ENCODE measurements at places on chromosomes 5 and 9. TPM values are rescaled to one million over a fixed set of nuclear protein-coding genes. Genes with fewer than 3 reads are reported as not detected.

AHRR gene
- 11.3 TPM for total RNA-seq

LRRC26 gene
- total RNA-seq, result not detected

KLHL3 gene
- 6.8 TPM for total RNA-seq

SOHLH1 gene
- total RNA-seq, result not detected

SLC23A1 gene
- not detected for total RNA-seq

RNF145 gene
- 220 TPM for total RNA-seq

OCLN gene
- 136 TPM for total RNA-seq

CCNJL gene
- 16.6 TPM for total RNA-seq

SLC6A19 gene
- total RNA-seq, result not detected

PCDHB7 gene
- 2.8 TPM for total RNA-seq

CFAP90 gene
- total RNA-seq, result 0.93 TPM

HAUS6 gene
- total RNA-seq, result 5.8 TPM

F2RL1 gene
- 8.0 TPM for total RNA-seq

DNA sequence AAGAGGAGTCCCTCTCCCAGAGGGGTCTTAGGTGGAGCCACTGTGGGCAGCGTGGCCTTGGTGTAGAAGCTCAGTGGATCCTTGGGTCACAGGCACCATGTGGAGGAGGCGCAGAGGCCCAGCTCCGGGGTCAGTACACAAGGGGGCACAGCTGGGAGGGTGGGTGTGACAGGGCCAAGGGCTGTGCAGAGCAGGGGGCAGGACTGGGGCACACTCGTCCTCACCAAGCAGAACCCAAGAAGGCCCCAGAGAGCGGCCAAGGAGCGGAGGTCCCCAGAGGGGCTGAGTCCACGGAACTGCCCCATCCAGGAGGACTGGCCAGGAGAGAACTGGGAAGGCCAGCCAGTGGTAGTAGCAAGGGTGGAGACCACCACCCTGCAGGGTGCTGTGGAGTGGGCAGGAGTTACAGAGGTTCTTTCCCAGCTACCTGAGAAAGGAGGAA is 2.5 kb upstream of the LPCAT1 start:
- DNase-seq, result peak; percentile 53

DNA sequence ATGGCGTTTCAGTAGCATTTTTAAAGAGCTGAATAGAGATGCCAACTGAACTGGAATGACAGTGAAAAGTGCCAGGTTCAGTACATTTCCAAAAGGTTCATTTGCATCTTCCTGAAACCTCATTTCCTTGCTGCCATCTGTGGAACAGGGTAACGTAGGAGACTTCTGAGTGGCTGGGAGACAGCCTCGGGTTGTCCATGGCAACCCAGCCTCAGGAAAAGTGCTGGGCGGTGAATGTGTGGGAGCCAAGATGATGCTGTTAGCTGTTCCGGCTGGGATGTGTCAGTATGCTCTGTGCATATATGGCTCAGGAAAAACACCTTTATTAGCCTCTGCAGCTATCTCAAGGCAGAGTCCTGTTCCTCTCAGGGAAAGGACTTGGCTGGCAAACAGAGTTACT is 87.5 kb downstream of the KLHL3 start:
- DNase-seq, result no peak

DNA sequence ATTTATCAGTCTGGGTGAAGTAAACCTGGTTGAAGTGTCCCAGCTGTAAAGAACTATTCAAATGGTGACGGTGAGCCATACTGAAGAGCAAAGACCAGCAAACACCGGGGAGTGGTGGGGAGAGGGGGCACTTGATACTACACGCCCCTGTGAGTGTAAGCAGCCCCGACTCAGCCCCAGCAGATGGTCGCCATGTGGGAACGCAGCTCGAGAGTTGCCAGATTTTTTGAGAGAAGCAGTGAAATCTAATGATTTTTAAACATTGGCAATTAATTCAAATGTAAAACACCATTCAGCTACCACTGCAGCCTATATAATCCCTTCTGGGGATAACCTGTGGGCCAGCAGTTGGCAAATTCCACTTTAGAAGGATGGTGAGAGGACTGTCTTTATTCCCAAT is 1386.9 kb upstream of the WWC1 start:
- no peak for DNase-seq

DNA sequence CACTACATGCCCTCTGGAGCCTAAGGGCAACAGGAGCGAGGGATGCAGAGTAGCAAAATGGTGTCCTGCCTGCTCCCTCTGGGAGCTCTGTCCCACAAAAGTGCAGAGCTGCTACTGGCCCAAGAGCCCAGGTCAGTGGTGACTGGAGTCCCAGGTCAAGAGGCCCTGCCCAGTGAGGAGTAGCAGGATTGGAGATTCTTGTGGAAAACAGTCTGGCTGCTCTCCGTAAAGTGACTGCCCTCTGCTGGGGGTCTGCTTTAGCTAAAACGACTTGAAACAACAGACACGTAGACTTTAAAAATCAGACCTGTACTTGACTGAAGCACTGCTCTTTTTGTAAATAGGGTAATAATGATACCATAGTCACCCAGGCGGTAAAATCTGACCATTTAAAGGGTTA is 917.0 kb downstream of the MAT2B start:
- no peak for DNase-seq

- no peak for DNase-seq
Measured at GRCh38 chr5:174446446-174446845, 277.9 kb upstream of the MSX2 start.

GRCh38 chr9:131739133-131739958 is 530 bp downstream of the RAPGEF1 start:
- peak; percentile 83 for DNase-seq

DNA sequence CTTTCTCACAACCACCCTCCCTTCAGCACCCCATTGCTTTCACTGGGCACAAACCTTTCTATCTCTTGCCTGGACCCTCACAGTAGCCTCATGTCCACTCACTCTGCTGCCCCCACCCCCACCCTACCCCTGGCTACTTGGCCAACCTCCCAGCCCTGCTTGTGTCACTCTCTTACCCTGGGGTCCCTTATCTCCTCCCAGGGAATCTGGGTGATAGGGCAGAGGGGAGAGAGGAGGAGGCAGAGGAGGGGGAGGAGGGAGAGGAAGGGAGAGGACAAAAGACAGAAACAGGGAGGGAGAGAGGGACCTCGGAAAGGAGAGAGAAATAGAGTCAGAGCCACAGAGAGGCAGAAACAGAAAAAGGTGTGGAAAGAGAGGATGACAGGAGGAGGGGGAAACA is 25.0 kb upstream of the KIF12 start:
- DNase-seq, result no peak

- DNase-seq, result no peak
Measured at GRCh38 chr9:94108584-94108983, 24.3 kb downstream of the PTPDC1 start.

DNA sequence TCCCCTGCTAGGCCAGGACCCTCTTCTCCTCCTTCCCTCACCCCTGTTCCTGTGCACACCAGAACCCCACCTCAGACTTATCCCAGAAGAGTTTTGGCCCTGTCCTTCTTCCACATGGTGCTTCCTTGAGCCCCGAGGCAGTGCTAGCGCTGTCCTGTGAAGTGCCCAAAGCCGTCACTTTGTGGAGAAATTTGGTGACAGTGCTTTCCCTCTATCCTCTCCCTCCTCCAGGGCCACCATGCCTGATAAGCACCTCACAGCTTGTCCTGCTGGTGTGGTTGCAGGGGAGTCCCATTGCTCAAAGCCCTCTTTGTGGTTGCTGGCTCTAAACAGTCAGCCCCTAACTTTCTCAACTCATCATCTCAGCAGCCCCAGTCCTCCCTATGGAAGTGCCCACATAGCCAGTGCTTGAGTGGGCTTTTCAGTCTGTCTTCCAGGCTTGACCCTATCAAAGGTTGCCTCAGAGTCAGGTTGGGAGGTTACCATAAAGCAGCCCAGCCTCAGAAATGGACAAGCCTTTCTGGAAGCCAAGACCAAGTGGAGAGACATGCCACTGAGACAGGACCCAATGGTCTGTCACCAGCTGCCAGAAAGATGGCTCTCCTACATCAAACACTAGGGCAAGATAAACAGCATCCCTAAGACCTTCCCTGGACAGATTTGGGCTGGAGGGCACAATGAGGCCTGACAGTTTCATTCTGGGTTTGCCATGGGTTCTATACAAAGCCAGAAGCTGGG is 18.0 kb downstream of the IGIP start:
- DNase-seq, result no peak

DNA sequence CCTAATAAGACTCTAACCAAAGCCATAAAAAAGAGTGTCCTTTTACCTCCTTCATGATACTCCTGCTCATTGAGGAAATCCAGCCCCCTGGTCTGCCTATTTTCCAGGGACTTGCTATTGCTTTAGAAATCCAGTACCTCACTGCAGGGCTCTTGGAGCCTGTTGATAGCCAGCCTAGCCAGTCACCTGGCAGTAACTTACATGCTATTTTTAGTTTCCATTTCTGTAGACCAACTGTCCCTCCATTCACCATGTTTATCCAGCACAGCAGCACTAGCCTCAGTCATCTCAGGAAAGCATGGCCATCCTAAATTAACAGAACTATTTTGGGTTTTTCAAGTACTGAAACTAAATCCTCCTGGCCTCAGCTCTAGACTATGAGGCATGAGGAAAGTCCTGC is 91.5 kb upstream of the PHF24 start:
- no peak for DNase-seq

GRCh38 chr9:4936823-4937222 is 48.2 kb upstream of the JAK2 start:
- DNase-seq, result no peak

DNA sequence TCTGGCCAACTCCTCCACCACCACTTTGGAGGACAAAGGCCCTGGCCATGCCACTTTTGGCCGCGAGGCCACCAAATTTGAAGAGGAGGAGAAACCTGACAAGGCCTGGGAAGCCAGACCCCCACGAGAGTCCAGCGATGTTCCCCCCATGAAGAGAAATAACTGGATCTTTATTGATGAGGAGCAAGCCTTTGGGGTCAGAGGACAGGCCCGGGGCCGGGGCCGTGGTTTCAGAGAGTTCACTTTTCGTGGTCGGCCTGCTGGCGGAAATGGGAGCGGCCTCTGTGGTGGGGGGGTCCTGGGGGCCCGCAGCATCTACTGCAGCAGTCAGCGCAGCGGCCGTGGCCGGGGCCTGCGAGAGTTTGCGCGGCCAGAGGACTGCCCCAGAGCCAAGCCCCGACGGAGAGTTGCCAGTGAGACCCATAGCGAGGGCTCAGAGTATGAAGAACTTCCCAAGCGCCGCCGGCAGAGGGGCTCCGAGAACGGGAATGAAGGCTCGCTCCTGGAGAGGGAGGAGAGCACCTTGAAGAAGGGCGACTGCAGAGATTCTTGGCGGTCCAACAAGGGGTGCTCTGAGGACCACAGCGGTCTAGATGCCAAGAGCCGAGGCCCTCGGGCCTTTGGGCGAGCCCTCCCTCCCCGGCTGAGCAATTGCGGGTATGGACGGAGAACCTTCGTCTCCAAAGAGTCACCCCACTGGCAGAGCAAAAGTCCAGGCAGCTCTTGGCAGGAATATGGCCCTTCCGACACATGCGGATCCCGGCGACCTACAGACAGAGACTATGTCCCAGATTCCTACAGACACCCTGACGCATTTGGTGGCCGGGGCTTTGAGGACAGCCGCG is 27.4 kb upstream of the POMT1 start:
- DNase-seq, result peak; percentile 57

DNA sequence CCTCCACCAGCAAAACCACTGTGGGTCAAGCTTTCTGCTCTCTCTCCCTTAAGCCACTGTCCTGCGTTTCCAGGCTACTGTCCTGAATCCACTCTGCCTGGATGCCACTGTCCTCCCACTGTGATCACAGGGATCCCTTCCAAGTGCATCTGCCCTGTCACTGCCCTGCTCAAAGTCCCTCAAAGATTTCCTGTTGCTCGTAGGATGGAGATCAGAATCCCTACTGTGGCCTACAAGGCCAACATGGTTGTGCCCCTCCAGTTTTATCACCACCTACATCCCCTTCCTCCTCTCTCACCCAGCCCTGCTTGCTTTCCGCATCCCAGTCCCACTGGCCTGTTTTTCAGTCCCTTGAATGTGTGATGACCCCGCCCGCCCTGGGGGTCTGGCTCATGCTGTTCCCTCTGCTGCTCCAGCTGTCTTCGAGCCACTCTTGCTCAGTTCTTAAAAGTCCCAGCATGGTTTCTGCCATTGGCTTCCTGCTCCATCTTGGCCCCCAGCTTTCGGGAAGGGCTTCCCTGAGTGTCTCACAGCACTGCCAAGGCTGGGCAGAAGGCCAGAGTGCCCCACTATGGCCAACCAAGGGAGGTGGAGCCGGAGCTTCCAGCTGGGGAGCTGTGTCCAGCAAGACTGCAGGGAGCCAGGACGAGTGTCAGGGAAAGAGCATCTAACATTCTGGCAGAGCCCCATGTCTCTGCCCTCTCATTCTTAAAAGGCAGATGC is 12.9 kb upstream of the FRRS1L start:
- no peak for DNase-seq

GRCh38 chr9:126617003-126617822 is 3.5 kb downstream of the LMX1B start:
- DNase-seq, result no peak

DNA sequence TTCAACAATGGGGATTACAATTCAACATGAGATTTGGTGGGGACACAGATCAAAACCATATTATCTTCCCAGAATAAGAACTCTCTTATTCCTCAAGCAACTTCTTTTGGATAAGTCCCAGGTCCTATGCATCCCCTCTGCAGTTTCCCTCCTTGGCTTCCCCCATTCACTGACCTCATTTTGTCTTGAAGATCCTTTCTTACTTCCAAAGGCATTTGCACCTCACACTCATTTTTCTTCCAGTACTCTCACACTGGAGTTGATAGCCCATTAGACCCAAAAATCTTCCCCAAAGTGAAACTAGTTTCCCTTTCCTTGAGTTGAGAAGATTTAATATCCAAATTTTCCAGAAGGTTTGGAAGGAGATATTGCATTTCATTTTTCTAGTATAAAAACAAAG is 178.0 kb upstream of the DAPK1 start:
- DNase-seq, result no peak

- no peak for DNase-seq
Measured at GRCh38 chr5:59521476-59521875, 372.1 kb downstream of the PDE4D start.

GRCh38 chr5:3594510-3595005 is 1.1 kb upstream of the IRX1 start:
- no peak for DNase-seq

- no peak for DNase-seq
Measured at GRCh38 chr5:72543811-72544210, 36.6 kb upstream of the ZNF366 start.

DNA sequence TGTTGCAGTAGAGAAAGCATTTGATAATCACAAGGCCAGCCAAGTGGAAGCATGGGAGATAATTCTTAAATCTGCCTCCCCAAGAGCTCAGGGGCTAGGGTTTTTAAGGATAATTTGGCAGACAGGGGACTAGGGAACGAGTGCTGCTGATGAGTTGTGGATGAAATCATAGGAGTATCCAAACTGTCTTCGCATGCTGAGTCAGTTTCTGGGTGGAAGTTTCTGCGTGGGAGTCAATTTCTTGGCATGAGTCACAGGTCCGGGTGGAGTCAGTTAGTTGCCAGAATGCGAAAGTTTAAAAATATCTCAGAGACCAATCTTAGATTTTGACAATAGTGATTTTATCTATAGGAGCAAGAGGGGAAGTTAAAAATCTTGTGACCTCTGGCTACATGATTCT is 112.6 kb downstream of the TMC1 start:
- DNase-seq, result no peak

- no peak for DNase-seq
Measured at GRCh38 chr5:83991566-83992224, 271.0 kb upstream of the HAPLN1 start.

- DNase-seq, result no peak
Measured at GRCh38 chr5:137760719-137761516, 6.8 kb upstream of the HNRNPA0 start.

GRCh38 chr5:140982083-140982716 is 15.9 kb downstream of the PCDHAC2 start:
- no peak for DNase-seq

- no peak for DNase-seq
Measured at GRCh38 chr9:110099236-110100095, 108.5 kb downstream of the C9orf152 start.
